ENCODE measurements at places on chromosomes 2 and 18. TPM values are rescaled to one million over a fixed set of nuclear protein-coding genes. Genes with fewer than 3 reads are reported as not detected.

The CROCC2 gene
- total RNA-seq, result not detected

DNA sequence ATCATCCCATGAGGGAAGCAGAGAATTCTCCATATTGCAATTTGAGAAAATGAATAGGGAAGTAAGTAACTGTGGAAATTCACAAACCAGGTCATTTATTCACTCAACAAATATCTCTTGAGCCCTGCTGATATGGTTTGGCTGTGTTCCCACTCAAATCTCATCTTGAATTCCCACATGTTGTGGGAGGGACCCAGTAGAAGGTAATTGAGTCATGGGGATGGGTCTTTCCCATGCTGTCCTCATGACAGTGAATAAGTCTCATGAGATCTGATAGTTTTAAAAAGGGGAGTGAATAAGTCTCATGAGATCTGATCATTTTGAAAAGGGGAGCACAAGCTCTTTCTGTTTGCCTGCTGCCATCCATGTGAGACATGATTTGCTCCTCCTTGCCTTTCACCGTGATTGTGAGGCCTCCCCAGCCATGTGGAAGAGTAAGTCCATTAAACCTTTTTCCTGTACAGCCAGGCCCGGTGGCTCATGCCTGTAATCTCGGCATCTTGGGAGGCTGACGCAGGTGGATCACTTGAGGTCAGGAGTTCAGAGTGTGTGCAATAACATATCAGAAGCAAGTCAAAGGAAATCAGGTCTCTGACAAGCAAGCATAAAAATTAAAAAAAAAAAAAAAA, 193.2 kb downstream of the NDUFA10 start:
- no peaks in the 10 kb centered on the region for H3K36me3 ChIP-seq
- H3K27me3 ChIP-seq, result no peaks in the 10 kb centered on the region
- no peaks in the 10 kb centered on the region for H3K4me1 ChIP-seq
- no peak for DNase-seq

- H3K36me3 ChIP-seq, result no peaks in the 10 kb centered on the region
These were observed 4.2 kb upstream of the HOXD13 start for GRCh38 chr2:176088048-176088936.

- H3K4me1 ChIP-seq, result peaks cover 32% of the 10 kb centered on the region
- DNase-seq, result peak; percentile 87
- no peaks in the 10 kb centered on the region for H3K27me3 ChIP-seq
- no peak overlapping the region for H3K4me3 ChIP-seq
- H3K27ac ChIP-seq, result peak overlapping the region; percentile 93
These were observed 435.7 kb downstream of the ZEB2 start for GRCh38 chr2:144084114-144084661.

All from astrocyte (in vitro differentiated cells and primary cell).